ENCODE measurements at places on chromosomes 4 and X. TPM values are rescaled to one million over a fixed set of nuclear protein-coding genes. Genes with fewer than 3 reads are reported as not detected.
A peak's percentile ranks its signal among the peaks of the same experiment; 100 is the strongest.

MID2 gene
- total RNA-seq = 9.0 TPM

CTAG2 gene
- total RNA-seq = not detected

GRCh38 chrX:115689931-115690330 lies 129.0 kb downstream of the PLS3 start:
- no peak for DNase-seq

- DNase-seq = peak; percentile 35
Measured at GRCh38 chrX:71603618-71604017, 14.7 kb downstream of the CXCR3 start.

DNA sequence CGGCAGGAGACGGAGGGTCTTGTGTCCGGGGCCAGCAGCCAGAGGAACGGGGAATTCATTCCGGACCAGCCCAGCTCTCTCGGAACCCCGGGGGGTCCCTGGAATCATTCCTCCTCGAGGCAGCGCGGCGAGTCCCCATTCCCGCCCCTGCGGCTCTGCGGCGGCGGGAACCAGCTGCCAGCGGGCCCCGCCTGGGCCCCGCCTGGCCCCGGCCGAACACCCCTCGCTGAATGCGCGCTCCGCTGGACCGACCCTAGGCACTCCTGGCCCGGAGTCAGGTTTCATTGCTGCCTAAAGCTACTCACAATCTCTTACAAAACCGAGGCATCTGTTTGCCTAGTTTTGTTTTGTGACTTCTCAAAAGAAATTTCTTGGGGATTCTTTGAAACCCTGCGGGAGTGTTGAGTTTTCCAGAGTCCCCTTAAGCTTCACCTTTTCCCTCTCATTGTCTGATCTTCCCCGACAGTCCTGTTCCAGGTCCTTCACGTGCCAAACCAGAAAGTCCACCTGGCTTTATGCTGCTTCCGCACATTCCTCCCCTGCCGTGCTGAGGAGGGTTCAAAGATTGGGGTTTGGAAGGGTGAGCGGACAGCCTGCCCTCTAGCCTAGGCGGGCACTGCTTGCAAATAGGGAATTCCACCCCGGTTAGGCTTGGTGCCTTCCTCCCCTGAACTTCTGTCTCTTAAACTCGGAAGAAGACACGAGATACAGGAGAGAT lies 789 bp downstream of the ARHGAP10 start:
- peak; percentile 25 for DNase-seq

- no peak for DNase-seq
Measured at GRCh38 chr4:123415576-123415975, 19.0 kb downstream of the SPRY1 start.

GRCh38 chr4:106414366-106414765 lies 45.8 kb upstream of the GIMD1 start:
- DNase-seq = no peak

GRCh38 chrX:8647176-8647575 lies 84.8 kb downstream of the ANOS1 start:
- no peak for DNase-seq

- no peak for DNase-seq
Measured at GRCh38 chr4:184061582-184061981, 156.1 kb downstream of the ENPP6 start.

- peak; percentile 42 for DNase-seq
Measured at GRCh38 chrX:106802388-106803275, at the start of gene TBC1D8B. Gene TBC1D8B (plus strand): TSS chrX:106802673. CDS start chrX:106802854, 181 bp downstream.

DNA sequence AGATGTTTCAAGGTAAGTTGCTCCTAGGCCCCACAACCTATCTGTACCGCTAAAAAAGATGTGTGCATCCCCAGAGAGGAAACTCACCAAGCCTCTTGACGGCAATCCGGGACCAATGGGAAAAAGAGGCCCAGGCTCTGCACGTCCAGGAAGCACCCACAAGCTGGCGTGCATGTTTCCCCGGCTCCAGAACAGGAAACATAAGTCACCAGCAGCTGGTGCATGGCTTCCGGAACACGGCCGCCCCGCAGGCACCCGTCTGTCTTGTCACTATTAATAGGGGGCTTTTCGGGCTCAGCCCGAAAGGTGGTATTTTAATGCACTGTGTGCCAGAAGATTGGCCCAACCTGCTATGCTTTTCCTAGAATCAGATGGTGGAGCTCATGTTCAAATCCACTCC lies 22.2 kb downstream of the CRMP1 start:
- no peak for DNase-seq

DNA sequence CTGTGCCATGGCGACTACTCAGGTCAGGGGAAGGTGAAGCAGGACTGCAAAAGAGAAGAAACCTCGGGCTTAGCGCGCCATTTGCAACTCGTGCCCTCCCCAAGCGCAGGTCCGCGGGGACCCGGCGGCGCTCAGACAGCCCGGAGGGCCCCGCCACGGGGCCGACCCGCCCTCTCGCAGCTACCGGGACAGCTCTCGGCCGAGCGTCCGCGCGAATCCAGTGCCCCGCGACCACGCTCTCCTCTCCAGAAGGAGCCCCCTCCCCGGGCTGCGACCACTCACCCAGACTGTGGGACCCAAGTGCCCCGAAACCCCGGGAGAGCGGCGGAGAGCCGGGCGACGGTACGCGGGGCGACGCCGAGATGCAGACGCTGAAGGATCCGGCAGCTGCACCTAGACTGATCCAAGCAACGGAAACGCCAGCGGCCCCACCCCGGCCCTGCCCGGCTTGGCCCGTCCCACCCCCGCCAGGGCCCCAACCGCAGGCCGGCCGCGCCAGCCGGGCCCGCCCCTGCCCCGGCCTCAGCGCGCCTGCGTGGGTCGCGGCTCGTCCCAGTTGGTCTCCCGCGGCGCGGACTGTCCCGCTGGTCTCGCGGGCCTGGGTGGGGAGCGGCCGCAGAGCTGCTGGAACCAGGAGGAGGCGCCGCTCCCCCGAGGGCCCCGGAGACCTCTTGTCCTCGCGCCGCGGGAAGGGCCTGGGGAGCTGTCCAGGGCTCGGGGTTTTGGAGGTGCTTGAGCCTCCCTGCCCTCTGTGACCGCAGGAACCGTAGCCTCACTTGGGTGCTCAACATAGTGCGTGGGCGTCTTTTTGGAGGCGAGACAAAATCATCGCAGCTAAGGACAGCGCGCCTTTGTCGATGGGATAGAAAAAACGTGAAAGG lies at the start of gene ANXA5:
Gene ANXA5 (minus strand): TSS at position 400 of the 881 bp plus-strand sequence. CDS start 391 bp downstream, at position 9.
- DNase-seq = peak; percentile 86

DNA sequence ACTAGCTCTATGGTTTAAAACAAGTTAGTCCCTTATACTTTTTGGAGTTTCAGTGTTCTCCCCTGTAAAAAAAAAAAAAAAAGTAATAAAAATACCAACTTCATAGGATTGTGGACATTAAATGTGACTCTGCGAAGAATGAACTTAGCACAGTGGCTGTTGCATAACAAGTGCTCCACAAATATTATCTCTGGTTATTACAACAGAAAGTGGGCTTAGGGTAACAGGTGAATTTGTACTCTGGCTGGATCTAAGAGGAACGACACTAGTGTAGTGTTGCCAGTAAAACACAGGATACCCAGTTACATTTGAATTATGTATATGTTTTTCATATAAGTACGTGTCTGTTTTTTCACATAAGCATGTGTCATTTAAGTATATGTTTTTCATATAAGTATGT lies 360.3 kb upstream of the CXorf51B start:
- no peak for DNase-seq
